ENCODE measurements at places on chromosomes 1 and 21.

DNA sequence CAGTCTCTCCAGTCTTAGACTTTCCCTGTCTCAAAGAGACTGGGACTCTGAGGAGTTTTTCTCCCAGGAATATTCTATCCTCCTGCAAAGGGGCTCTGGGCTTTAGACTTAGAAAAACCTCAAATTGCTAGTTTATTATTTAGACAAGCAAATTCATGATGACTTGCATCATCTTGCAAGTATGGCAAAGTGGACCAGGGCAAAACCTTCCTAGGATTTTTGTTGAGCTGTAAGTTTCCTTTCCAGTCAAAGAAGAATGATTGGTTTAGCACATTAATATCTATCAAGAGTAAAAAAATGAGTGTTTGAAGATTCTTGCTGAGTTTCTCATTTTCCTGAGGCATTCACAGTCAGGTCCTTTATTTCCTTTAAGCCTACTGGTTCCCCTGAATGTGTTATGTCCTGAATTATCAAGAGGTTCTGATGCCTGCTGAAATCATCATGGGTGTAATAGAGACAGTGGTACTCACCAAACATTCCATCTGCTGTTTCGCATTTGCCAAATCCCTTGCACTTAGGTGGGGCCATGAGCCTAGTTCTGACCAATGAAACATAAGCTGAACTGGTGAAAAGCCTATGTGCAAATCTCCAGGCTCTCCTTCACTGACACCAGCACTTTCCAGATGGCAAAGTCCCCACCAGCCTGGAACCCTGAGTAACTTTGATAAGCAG lies 25.2 kb upstream of the SPAG17 start:
- DNase-seq = no peak

DNA sequence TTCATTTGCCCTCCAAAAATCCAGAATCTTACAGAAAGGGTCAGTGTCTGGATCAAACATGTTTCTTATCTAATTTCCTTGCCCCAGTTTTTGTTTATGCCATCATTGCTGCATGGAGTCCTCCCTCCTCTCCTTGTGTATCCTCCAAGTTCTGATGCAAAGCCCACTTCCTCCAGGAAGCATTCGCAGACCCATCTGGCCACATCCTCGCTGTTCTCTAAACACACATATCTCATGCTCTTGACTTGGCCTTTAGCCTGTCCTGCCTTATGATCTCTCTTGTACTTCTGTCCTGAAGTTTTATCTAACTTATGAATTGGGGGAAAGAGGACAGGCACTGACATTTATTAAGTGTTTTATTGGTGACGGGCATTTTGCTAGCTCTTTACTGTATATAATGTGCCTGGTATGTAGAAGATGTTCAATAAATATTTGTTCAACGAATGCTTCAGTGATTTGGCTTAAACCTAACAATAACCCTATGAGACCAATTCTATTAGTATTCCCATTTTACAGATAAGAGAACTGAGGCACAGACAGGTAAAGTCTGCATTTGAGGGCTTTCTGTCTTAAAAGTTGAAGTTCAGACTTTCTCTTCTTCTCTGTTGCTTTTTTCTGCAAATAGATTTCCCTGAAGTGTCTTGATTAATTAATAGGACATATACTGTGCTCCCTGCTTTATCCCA lies 19.2 kb upstream of the ID3 start:
- no peak for DNase-seq

- no peak for DNase-seq
Measured at GRCh38 chr1:160108888-160109662, 6.5 kb upstream of the ATP1A2 start.

- DNase-seq = no peak
Measured at GRCh38 chr1:213686983-213687382, 300.8 kb upstream of the PROX1 start.

DNA sequence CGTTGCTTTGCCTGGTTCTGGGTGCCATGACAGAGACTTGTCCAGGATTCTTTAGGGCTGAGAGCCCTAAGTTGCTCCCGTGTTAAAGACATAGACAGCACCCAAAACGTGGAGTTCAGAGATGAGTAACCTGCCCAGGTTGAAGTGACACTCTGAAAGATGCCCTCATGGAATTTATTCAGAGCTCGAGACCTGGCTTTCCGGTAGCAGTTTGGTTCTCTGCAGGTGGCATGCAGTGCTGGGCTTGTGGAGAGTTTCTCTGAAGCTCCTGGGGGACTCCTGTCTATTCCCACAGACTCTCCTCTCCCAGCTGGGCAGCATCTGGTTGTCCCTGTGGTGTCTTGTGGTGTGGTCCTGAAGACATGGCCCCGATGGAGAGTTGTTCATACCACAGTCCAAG lies 241.0 kb downstream of the RHOU start:
- DNase-seq = no peak

- DNase-seq = no peak
Measured at GRCh38 chr1:116493036-116493435, 77.8 kb downstream of the CD58 start.

- no peak for DNase-seq
Measured at GRCh38 chr1:15141935-15142539, 11.5 kb upstream of the TMEM51 start.

DNA sequence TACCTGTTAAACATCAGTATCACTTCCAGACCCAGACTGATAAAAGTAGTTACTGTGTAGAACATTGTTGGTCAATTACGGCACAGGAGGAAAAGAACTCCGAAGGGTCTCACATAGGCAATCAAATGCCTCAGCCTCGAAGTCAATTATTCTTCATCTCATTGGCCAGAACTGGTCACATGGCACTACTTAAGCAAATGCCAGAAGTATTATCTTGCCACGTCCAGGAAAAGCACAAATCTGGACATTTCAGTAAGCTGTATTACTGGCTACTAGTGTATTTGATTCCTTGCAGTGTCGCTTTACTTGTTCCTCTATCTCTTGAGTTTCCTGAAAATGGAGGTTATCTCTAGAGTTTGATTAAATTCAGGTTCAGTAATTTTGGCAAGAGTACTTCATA lies 24.4 kb downstream of the DIO1 start:
- no peak for DNase-seq

GRCh38 chr1:36389261-36389660 lies 3.5 kb upstream of the STK40 start:
- DNase-seq = no peak

GRCh38 chr1:87137342-87137739 lies 191.3 kb upstream of the LMO4 start:
- DNase-seq = no peak

- DNase-seq = no peak
Measured at GRCh38 chr1:245397771-245398170, 243.0 kb downstream of the KIF26B start.

GRCh38 chr1:55382806-55383305 lies 167.7 kb upstream of the USP24 start:
- no peak for DNase-seq

DNA sequence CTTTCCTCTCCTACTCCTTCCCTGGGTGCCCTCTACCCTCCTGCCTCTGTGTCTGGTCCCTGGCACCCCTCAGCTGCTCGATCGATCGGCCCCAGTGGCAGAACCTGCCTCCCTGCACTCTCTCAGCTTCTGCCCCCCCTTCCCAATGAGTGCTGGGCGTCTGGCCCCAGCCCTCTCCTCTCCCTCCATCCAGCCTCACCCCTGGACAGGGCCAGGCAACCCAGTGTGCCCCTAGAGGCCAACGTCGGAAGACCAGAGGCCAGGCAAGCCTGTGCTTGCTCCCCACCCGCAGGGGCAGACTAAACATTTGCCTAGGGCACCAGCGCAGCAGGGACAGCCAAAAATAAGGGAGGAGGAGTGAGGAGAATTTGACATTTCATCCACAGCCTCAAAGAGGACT lies 43.5 kb downstream of the LGR6 start:
- DNase-seq = no peak

DNA sequence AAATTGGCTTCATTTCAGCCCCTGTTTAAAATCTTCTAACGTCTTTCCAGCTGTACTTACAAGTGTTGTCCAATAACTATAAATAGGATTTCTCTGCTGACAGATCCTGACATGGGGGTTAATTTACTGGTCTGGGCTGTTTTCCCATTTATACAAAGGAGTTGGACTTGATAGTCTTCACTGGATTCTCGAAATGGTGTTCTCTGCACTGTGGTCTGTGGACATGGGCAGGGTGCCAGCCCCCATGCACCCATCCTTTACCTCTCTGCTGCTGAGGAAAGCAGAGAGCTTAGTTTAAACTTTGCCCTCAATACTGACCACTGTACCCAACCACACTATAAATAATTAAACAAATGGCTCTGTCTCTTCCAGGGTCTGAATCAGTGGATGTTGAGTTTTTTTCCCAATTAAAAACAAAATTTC lies 5.2 kb downstream of the DIO1 start:
- DNase-seq = no peak

DNA sequence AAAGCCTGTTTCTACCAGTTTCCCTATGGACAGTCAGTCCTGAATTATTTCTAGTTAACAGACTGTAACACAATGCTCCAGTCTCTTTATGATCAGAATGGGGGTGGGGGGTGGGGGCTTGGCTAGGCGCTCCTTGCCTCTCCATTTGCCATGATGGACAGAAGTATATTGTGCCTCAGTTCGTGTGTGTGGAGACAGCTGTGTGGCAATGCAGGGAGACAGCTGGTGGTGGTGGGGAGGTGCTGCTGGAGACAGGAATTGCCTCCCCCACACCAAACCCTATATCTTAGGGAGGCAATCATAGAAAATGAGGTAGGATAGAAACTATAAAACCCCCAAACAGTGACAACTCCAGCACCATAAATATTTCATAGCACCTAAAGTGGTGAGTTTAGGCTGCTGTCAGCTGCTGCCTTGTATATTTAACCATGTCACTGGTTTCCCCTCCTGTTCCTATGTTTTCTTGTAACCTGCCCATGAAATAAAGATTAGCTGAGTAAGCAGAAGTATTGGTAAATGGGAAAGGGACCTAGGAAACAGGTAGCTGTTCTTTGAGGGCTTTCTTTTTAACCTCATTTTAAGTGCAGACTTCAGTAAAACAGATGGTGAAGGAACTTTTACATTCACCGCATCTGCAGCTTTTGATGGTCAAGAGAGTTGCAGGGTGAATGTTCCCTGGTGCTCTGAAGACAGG lies 3.4 kb downstream of the PLXNA2 start:
- no peak for DNase-seq

DNA sequence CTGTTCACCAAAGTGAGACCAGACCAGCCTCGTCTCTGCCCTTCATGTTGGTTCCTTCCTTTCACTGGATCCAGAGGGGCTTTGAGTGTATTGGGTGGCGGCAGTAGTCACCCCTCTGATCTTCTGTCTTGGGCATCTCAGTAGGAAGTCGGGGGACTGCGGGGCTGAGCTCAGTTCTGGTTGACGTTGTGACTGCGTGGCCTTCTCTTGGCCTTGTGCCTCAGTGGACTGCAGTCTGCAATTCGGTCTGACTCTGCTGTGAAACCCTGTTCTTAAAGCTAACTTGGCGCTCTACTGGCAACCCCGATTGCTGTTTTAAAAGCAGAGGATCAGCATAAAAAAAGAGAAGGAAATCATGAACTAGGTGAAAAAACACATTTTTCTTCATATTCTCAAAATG lies 56.7 kb downstream of the SLC37A1 start:
- no peak for DNase-seq

DNA sequence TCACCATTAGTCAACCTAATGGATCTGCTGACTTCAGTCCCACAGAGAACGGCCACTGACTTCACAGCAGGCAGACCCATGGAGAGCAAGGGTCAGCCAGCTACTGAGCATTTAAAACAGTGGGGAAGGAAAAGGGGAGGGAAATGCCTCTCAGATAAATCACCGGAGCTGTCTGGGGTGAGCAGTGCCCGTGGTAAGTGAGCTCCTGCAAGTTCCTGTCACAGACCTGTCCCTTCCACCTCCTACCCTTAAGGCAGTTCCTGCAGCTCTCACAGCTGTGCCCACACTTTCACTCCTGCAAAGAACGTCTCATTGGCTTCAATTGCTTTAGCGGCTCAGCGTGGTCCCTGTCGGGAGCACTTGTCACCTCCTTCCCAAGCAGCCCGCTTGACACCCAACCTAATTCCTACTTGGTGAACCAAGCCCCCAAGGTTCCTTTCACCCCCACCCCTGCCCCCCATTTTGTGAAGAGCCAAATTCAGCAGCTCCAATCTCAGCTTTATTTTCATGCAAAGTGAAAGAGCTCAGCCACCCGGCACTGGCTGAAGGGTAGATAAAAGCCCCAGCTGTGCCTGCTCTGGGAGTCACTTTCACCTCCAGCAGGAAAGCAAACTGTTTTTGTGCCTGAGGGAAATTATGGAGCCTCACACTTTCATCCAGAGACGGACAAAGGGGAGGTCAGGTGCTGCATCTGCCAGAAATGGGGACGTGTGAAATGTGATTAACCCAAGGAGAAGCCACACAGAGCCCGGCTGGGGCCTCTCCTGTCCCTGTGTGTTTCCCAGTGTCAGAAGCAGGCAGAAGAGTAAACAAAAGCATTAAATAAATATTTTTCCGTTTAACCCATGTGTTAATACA lies 306.2 kb downstream of the TTLL7 start:
- no peak for DNase-seq

DNA sequence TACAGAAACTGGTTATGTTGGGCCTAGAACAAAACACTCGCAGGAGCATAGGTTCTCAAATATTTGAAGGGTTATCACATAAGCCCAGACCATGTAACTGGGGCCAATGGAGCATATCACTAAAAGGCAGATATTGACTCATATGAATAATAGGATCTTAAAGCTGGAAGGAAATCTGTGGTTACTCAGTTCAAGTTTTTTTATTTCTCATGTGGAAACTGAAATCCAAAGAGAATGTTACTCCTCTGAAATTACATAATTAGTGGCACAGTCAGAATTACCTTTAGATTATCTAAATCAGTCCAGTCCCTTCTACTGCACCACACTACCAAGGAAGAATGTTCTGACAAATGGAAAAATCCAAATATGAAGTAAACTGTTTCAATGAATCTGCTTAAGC lies 12.0 kb downstream of the SLAMF8 start:
- no peak for DNase-seq

DNA sequence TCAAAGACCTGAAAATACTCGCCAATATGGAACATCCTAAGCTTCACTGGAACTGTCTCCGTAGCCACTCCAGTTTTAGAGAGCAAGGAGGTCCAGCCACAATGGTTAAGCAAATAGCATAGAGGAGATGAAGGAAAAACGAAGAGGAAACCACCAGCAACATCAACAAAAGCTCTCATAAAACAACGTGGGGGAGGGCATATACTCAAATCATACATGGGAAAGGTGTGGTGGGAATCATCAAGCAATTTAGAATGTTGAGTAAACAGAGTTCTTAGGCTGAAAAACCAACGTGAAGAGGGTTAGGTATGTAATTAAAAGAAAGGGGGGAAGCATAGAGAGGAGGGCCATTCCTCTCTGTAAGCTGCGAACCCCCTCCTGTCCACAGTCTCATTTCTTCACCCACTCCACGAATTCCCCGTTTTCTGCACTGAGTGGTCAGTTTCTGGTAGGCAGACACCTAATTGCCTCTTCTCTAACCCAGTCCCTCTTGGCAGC lies 1.0 kb downstream of the TMEM59 start:
- DNase-seq = no peak

DNA sequence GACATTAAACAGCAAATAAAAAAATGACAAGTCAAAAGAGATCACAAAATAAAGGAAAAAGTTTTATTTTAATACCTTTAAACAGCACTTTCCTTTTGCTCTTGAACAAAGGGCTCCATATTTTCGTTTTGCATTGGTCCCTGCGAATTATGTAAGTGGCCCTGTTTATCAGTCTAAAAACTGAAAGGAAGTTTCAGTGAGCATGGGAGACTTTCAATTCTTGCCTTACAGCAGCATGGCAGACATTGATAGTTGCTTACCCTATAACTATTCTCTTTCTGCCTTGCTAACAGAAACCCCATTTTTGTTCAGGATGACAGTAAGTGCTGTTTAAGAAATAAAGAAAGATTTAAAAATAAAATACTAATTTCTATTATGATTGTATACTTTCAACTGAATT lies 5.2 kb upstream of the SH3GLB1 start:
- DNase-seq = no peak

All from immature natural killer cell (primary cell).